Adipose tissue (tissue), 3 donors: ENCODE measurements at places on chromosomes 1 and 21. TPM values are rescaled to one million over a fixed set of nuclear protein-coding genes. Genes with fewer than 3 reads are reported as not detected.

The S100A1 gene
- 100 TPM for polyA plus RNA-seq

The TMEM240 gene
- polyA plus RNA-seq, result 0.85 TPM

The APP gene
- polyA plus RNA-seq, result 212 TPM

The SLC41A1 gene
- 21.8 TPM for polyA plus RNA-seq

The RNF11 gene
- polyA plus RNA-seq, result 30.8 TPM

The KRTAP13-2 gene
- not detected for polyA plus RNA-seq

The MGST3 gene
- polyA plus RNA-seq, result 565 TPM

The SELL gene
- 25.4 TPM for polyA plus RNA-seq

The OR2T2 gene
- not detected for polyA plus RNA-seq

The DMBX1 gene
- not detected for polyA plus RNA-seq

The IGSF21 gene
- 0.46 TPM for polyA plus RNA-seq

The SRSF11 gene
- 80.0 TPM for polyA plus RNA-seq

The FNBP1L gene
- 13.6 TPM for polyA plus RNA-seq

The C8A gene
- not detected for polyA plus RNA-seq

The SAMD13 gene
- polyA plus RNA-seq, result 1.5 TPM

The HNRNPCL1 gene
- not detected for polyA plus RNA-seq

The MEGF6 gene
- 16.3 TPM for polyA plus RNA-seq

The ARHGAP30 gene
- polyA plus RNA-seq, result 9.8 TPM
